ENCODE measurements at places on chromosomes 16 and 17.

DNA sequence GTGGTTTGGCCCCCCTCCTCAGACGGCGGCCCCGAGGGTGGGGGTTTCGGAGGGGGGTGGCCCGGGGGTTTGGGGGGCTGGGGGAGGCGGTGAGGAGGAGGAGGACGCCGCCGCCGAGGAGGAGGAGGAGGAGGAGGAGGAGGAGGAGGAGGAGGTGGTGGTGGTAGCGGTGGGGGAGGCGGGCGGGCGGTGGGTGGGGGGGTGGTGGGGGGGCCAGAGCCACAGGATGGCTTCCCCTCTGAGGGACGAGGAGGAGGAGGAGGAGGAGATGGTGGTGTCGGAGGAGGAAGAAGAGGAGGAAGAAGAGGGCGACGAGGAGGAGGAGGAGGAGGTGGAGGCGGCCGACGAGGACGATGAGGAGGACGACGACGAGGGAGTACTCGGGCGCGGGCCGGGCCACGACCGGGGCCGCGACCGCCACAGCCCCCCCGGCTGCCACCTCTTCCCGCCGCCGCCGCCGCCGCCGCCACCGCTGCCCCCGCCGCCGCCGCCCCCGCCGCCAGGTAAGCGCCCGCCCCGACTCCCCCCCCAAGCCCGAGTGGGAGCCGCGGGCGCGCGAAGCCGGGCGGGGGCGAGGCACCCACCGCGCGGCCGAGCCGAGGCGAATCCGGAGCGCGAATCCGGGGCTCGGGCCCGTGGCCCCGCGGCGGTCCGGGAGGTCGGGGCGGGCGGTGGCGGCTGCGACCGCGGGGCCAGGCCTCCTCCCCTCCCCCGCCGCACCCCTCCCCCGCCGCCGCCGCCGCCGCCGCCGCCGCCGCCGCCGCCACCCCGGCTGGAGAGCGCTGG, 3.8 kb upstream of the CHD3 start:
- DNase-seq: no peak

DNA sequence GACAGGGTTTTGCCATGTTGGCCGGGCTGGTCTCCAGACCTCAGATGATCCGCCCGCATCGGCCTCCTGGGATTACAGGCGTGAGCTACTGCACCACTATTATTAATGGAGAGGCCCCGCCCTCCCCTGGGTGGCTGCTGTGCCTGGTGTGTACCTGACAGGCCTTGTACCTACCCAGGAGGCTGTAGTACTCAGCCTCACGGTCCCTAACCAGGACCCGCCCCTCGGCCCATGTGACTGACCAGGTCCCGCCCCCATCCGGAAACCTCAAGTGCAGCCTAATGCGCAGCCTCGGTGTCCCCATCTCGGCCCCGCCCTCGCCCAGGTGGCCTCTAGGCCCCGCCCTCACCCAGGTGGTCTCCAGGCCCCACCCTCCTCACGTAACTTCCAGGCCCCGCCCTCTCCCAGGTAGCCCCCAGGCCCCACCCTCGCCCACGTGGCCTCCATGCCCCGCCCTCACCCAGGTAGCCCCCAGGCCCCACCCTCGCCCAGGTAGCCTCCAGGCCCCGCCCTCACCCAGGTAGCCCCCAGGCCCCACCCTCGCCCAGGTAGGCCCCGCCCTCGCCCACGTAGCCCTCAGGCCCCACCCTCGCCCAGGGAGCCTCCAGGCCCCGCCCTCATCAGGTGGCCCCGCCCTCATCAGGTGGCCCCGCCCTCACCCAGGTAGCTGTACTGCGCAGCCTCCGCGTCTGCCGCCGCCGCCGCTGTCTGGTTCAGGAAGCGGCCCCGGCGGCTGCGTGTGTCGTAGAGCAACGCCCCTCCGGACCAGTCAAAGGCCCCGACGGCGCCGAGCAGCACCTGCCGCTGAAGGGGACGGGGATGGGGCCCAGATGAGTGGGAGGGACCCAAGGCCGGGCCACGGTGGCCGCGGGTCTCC, 31.0 kb downstream of the HASPIN start:
- no peak for DNase-seq

GRCh38 chr17:68861602-68862001, 93.6 kb downstream of the ABCA8 start:
- DNase-seq: no peak

DNA sequence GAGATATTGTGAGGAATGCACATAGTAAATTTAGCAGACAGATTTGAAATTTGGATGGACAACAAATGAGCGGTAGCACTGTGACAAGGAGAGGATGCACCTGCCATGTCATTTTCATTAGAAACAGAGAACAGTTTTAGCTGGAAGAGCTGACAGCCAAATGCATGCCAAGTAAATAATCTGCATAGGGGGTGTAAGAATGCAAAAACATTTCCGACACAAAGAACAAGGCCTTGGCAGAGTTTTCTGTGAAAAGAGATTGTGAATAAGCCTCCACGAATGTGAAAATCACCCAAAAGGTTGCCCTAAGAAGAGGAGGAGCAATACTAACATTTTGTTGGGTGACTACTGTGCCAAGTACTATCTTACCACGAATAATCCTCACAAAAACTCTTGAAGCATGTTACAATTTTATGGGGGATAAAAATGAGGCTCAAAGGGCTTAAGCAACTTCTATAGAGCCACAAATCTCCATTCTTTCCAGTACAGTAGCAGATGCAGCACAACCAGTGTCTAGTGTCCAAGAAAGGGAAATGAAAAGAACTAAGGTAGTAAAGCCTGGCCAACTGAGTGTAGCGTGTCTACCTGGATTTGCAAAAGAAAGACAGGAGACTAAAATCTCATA, 28.3 kb downstream of the TMEM100 start:
- DNase-seq: no peak

DNA sequence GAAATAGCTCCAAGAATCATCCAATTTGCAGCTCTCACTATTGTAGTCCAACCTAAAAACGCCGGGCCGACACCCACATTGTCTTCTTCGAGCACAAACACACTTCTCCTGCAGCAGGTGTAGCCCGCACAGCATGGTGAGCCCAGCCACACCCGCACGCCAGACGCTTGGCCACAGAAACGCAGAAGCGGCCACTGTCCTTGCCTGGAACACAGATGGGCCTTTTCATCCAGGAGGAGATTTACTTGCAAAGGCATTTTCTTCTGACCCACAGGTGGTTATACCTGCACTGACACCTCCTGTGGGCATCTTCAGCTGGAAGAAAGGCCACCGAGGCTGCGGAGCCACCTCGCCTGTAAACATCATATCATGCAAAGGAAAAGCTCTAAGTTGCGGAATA, 98.4 kb downstream of the ADCY9 start:
- no peak for DNase-seq

- no peak for DNase-seq
Measured at GRCh38 chr16:27246439-27246838, 22.1 kb downstream of the NSMCE1 start.

Data from HAP-1 (cell line).